Iris pigment epithelial cell (primary cell): ENCODE measurements at places on chromosomes 13 and 19.

DNA sequence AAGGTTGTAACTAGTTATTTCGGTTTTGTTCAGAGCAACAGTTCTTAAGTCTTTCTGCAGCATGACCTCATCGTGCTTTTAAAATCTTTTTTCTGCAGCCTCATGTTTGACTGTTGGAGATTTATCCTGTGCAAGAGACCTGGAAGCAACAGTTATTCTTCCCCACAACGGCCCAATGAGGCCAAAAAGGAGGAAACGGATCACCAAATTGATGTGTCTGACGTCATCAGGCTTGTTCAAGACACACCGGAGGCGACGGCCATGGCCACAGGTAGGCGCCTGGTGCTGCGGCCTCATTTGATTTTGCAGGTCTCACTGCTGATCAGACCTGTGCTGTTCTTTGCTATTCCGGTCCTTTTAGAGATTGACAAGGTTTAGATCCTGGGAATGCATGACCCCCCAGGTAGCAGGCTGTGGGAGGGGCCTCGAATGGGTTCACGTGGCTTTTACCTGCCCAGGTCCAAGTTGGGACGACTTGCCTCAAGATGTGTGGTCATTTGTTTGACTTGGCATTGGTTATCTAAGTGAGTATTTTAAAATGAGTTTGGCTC lies 66.8 kb upstream of the MCF2L start:
- peak; percentile 10 for DNase-seq

DNA sequence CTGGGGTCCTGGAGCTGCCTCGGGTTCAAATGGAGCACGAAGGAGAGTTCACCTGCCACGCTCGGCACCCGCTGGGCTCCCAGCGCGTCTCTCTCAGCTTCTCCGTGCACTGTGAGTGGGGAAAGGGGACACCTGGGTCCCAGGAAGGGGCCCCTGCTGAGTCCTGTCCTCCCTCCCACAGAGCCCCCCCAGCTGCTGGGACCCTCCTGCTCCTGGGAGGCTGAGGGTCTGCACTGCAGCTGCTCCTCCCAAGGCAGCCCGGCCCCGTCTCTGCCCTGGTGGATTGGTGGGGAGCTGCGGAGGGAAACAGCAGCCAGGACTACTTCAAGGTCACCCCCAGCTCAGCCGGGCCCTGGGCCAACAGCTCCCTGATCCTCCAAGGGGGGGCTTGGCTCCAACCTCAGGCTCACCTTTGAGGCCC lies 11.0 kb upstream of the SIGLEC11 start:
- no peak for DNase-seq

GRCh38 chr13:112596235-112596634 lies 8.3 kb upstream of the TUBGCP3 start:
- peak; percentile 13 for DNase-seq

DNA sequence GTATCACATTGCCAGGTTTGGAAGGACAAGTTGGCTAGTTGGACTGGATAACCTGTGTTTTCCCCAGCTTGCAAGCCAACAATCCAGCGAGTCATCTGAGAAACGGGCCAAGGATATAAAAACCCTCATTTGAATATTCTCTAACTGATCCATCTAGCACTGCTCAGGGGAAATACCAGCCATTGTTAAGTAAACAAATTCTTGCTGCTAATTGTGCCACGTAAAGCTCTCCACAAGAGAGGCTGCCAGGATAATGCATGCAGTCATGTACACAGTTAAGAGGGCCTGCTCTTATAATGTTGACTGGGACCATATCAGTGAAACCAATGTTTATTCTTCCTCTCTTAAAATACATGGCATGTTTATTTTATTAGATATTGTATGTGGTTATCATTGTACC lies 663.2 kb upstream of the SGCG start:
- DNase-seq = no peak

DNA sequence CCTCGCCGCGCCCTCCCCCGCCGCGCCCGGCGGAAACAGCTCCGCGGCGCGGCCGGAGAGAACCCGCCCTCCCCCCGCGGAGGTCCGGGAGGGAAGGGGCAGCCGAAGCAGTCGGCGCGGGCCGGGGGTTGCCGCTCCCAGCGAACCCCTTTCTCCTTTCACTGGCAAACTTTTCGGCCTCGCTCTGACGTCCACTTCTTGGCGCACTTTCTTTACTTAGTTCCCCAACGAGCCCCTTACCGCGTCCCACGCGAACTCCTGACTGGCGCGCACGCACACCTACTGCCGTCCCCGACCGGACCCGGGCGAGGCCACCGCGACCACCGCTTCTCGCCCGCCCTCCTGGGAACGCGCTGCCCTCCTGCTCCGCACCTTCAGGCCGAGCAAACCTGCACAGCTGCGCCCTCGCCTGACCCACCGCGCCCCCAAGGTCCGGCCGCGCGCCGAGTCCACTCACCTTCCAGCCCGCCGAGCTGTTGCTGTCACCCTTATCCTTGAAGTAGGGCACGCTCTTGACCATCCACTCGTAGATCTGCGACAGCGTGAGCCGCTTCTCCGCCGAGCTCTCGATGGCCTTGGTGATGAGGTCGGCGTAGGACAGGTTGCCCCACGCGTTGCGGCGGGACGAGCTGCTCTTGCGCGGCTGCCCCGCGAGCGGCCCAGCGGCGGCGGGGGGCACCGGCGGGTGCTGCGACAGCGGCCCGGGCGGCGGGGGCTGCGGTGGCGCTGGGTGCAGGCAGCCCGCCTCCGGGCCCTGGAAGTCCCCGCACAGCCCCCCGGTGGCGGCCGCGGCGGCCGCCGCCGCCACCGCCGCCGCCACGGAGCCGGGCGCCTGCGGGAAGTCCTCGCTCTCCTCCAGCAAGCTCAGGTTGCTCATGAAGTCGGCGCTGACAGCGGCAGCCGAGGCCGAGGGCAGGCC lies 1.1 kb downstream of the FOXO1 start:
- no peak for DNase-seq
